ENCODE measurements at places on chromosomes 6 and 20.

- no peak overlapping the region for H3K4me3 ChIP-seq
- DNase-seq, result no peak
- no peak overlapping the region for H3K27ac ChIP-seq
These were observed 79.0 kb upstream of the EEF1E1 start for GRCh38 chr6:8181160-8181881.

DNA sequence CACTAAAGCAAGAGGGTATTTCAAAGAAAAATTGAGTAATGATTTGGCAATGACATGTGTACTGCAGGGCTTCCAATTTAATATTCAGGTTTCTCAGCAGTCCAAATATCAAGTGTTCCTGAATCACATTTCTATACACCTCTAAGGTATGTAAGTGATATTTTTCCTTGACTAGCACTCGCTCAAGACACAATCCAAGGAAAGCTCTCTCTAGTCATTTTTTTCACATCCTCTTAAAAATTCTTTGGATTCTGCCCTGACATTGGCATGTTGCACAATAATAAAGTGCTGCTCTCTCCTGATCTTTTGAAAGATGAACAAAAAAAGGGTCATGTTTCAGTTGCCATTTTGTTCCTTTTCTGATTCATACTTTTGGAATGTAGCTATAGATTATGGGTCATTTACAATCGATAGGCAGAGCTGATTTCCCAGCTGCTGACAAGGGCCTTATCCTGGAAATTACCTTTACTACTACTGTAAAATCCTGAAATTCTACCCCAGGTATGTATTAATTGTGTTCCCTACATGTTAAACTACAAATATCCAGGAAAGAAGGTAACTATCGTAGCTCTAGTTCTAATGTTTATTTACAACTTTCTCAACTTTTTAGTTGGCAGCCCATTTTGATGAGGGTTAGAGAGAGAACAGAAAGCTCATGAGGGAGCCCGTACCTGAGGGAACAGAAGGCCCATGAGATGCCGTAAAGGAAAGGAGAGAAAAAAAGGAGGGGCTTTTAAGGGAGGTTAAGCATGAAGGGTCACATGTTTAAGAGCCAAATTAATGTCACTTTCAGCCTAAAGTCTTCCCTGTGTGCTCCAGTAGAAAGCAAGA lies 22.2 kb upstream of the ADGRG6 start:
- H3K4me3 ChIP-seq, result no peak overlapping the region
- no peak for DNase-seq
- H3K4me1 ChIP-seq, result no peaks in the 10 kb centered on the region
- H3K27ac ChIP-seq, result no peak overlapping the region
- H3K27me3 ChIP-seq, result no peaks in the 10 kb centered on the region

GRCh38 chr6:132198896-132199295 lies 202.4 kb downstream of the MOXD1 start:
- no peak overlapping the region for H3K27ac ChIP-seq
- H3K4me3 ChIP-seq, result no peak overlapping the region
- DNase-seq, result no peak
- no peaks in the 10 kb centered on the region for H3K36me3 ChIP-seq
- no peaks in the 10 kb centered on the region for H3K4me1 ChIP-seq
- H3K27me3 ChIP-seq, result no peaks in the 10 kb centered on the region

- H3K36me3 ChIP-seq, result no peaks in the 10 kb centered on the region
- no peaks in the 10 kb centered on the region for H3K4me1 ChIP-seq
- DNase-seq, result no peak
- H3K4me3 ChIP-seq, result no peak overlapping the region
These were observed 19.6 kb upstream of the PIM1 start for GRCh38 chr6:37150314-37150713.

GRCh38 chr6:136784910-136785746 lies 7.1 kb downstream of the MAP3K5 start:
- no peaks in the 10 kb centered on the region for H3K27me3 ChIP-seq
- no peak overlapping the region for H3K4me3 ChIP-seq
- H3K36me3 ChIP-seq, result no peaks in the 10 kb centered on the region

DNA sequence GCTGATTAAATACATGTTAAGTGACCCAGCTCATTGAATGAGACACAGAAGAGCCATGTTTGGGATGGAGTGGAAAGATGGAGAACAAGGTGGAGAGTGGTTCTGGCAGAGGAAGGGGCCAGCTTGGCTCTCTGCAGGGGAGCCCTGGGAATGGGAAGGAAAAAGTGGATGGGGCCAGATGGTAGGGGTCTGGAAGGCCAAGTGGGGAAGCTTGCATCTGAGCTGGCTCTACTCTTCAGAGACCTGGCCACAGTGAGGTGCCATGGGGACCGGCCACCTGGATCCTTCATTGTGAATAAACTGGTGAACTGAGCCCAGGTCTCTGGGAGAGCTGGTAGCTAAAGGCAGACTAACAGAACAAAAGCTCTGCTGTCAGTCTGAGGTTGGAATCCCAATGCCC lies 48.9 kb upstream of the SIRPA start:
- H3K27me3 ChIP-seq, result no peaks in the 10 kb centered on the region
- no peaks in the 10 kb centered on the region for H3K36me3 ChIP-seq
- H3K4me1 ChIP-seq, result no peaks in the 10 kb centered on the region
- H3K4me3 ChIP-seq, result no peak overlapping the region
- no peak overlapping the region for H3K27ac ChIP-seq

GRCh38 chr6:33847867-33848266 lies 44.1 kb upstream of the MLN start:
- no peak overlapping the region for H3K4me3 ChIP-seq
- DNase-seq, result no peak
- H3K27me3 ChIP-seq, result no peaks in the 10 kb centered on the region
- no peaks in the 10 kb centered on the region for H3K4me1 ChIP-seq
- no peak overlapping the region for H3K27ac ChIP-seq

GRCh38 chr6:132812255-132812732 lies 2.1 kb upstream of the RPS12 start:
- H3K4me3 ChIP-seq, result peak overlapping the region; percentile 70
- H3K27ac ChIP-seq, result peak overlapping the region; percentile 85
- peaks cover 17% of the 10 kb centered on the region for H3K36me3 ChIP-seq
- no peaks in the 10 kb centered on the region for H3K27me3 ChIP-seq

- peak overlapping the region; percentile 89 for H3K27ac ChIP-seq
- no peak for DNase-seq
- H3K27me3 ChIP-seq, result no peaks in the 10 kb centered on the region
- peaks cover 4% of the 10 kb centered on the region for H3K4me1 ChIP-seq
These were observed 112.4 kb downstream of the NOL4L start for GRCh38 chr20:32472581-32473207.

DNA sequence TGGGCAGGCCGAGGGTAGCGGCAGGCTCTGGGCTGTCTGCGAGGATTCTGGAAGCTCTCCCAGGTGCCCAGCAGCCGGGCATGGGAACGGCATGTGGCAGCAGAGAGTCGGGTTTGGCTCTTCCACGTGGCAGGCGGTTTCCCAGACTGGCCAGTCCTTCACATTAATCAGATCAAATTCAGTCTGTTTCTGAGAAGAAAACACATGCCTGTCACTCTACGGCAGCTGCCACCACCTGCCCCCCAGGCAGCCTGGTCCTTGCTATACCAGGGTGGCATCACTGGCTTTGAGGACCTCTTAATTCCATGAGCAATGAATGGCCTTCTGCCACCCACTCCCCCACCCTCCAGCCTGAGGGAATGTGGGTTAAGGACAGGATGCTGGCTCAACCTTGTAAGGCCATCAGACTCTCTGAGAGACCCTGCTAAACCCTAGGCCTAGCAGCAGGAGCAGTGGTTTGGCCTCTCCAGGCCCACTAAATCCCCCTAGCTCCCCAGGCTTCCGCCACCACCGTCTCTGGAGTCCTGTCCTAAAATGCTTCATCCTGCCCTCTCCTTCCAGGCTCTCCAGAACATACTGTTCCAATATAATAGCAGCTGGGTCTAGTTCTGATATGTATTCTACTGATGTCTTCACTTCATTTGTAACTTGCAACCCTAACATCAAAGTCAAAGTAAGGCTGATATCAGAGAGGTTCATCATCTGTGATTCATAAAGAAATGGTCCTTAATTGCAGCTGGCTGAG lies 47.8 kb downstream of the PLCG1 start:
- H3K4me3 ChIP-seq, result no peak overlapping the region
- H3K4me1 ChIP-seq, result no peaks in the 10 kb centered on the region
- H3K27me3 ChIP-seq, result no peaks in the 10 kb centered on the region

DNA sequence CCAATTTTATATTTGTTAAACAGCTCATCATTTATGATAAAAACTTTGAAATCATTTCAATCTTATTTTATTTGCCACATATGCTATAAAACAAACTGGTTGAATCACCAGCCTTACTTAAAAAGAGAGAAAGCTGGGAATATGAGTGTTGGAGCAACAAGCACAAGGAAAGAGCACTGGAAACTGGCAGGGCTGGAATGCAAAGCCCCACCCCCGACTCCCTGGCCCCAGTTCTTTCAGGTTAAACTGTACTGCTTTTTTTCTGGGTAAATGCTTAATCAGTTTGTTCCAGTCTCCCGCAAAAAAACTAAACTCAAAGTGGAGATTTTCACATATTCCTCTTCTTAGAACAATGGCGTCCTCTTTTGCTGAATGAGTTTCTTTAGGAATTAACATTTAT lies 433.8 kb upstream of the NOX3 start:
- no peaks in the 10 kb centered on the region for H3K4me1 ChIP-seq
- DNase-seq, result no peak
- no peak overlapping the region for H3K4me3 ChIP-seq
- H3K27me3 ChIP-seq, result no peaks in the 10 kb centered on the region

DNA sequence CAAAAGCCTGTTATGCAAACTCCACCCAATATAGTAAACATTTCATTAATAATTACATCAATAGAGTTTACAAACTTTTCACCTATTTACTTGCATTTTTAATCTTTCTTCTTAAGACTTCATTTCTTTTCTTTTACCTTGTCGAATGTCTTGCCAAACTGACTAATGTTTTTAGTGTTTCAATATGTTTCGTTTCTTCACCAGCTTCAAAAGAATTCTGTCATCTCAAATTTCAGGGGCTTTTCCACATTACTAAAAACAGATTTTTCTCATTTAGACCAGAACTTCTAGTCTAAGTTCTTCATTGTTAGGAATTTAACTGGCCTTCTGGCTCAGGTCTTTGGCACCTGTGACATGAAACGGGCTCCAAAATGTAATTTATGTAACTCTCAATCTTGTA lies 196.5 kb downstream of the ARHGAP18 start:
- peaks cover 11% of the 10 kb centered on the region for H3K4me1 ChIP-seq
- no peak overlapping the region for H3K4me3 ChIP-seq

GRCh38 chr6:21831521-21832291 lies 238.2 kb downstream of the SOX4 start:
- peak overlapping the region; percentile 17 for H3K27ac ChIP-seq
- DNase-seq, result no peak
- peaks cover 11% of the 10 kb centered on the region for H3K4me1 ChIP-seq
- H3K27me3 ChIP-seq, result no peaks in the 10 kb centered on the region
- no peak overlapping the region for H3K4me3 ChIP-seq
- H3K36me3 ChIP-seq, result no peaks in the 10 kb centered on the region

- no peaks in the 10 kb centered on the region for H3K4me1 ChIP-seq
- H3K36me3 ChIP-seq, result no peaks in the 10 kb centered on the region
- H3K4me3 ChIP-seq, result no peak overlapping the region
- DNase-seq, result no peak
These were observed 60.2 kb upstream of the IL20RA start for GRCh38 chr6:137104926-137105325.

- H3K36me3 ChIP-seq, result no peaks in the 10 kb centered on the region
- no peak for DNase-seq
- no peaks in the 10 kb centered on the region for H3K27me3 ChIP-seq
These were observed 898 bp downstream of the XRN2 start for GRCh38 chr20:21303872-21304586.

DNA sequence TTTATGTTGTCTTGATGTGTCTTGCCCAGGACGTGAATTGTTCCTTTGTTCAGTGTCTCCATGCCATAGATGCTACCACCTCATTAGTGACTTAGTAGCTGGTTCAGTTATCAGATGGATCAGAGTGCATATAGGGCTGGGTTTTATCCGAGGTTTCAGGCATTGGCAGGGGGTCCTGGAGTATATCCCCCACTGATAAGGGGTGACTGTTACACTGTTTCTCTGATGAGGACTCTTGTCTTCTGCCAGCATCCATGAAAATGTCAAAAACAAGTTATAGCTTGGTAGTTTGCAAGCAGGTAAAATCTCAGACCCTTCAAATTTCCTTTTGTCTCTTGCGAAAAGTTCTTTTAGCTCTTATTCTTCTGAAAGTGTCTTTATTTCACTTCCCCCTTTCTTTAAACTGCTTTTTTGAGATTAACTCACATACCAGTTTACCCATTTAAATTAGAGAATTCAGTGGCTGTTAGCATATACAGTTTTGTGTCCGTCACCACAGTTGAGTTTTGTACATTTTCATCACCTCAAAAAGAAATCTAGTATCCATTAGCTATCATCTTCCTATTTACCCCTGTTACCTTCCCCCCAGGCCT lies 109.2 kb downstream of the CDYL start:
- H3K27me3 ChIP-seq, result no peaks in the 10 kb centered on the region
- no peaks in the 10 kb centered on the region for H3K4me1 ChIP-seq
- no peak overlapping the region for H3K4me3 ChIP-seq
- H3K27ac ChIP-seq, result no peak overlapping the region
- DNase-seq, result no peak
- H3K36me3 ChIP-seq, result no peaks in the 10 kb centered on the region

GRCh38 chr20:62494537-62494936 lies 18.7 kb upstream of the GATA5 start:
- no peaks in the 10 kb centered on the region for H3K36me3 ChIP-seq
- no peak overlapping the region for H3K4me3 ChIP-seq
- no peak for DNase-seq
- H3K27ac ChIP-seq, result no peak overlapping the region

GRCh38 chr6:134391205-134391604 lies 73.3 kb upstream of the SGK1 start:
- DNase-seq, result no peak
- H3K4me3 ChIP-seq, result no peak overlapping the region
- H3K27ac ChIP-seq, result no peak overlapping the region
- no peaks in the 10 kb centered on the region for H3K27me3 ChIP-seq
- no peaks in the 10 kb centered on the region for H3K4me1 ChIP-seq

DNA sequence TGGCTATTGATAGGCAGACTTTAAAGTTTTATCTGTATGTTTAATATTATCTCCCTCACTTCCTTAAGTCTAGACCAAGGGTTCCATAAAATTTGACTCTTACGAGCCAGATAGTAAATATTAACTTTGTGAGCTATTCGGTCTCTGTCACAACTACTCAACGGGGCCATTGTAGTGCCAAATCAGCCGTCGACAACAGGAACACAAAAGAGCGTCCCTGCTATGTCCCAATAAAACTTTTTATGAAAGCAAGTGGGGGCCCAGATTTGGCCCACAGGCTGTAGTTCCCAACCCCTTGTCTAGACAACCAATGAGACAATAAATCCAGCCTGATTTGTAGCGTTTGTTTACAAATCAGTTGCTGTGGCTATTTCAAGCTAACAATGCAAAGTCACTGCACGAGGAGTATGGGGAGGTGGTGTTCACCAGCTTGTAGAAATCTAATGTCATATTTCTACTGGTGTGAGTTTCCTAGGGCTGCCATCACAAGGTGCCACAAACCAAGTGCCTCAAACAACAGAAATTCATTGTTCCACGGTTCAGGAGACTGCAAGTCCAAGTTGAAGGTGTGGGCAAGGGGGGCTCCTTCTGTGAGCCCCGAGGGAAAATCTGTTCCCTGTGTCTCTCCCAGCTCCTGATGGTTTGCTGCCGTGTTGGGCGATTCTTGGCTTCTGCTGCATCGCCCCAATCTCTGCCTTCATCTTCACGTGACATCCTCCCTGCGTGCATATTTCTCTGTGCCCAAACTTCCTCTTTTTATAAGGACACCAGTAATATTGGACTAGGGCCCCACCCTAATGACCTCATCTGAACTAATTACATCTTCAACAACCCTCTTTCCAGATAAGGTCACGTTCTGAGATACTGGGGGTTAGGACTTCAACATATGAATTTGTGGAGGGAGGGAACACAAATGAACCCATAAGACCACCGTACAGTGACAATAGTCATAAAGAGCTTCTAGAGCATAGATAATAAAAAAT lies 356.0 kb upstream of the JARID2 start:
- no peaks in the 10 kb centered on the region for H3K27me3 ChIP-seq
- no peaks in the 10 kb centered on the region for H3K36me3 ChIP-seq
- no peaks in the 10 kb centered on the region for H3K4me1 ChIP-seq
- DNase-seq, result no peak
- H3K4me3 ChIP-seq, result no peak overlapping the region

Measured in tibial nerve (tissue), 4 donors.